Memory B cell (primary cell): ENCODE measurements at places on chromosomes 11 and 22.

- DNase-seq: no peak
These were observed 11.3 kb upstream of the AMPD3 start for GRCh38 chr11:10443721-10444235.

- DNase-seq: no peak
These were observed 83.3 kb downstream of the DGCR2 start for GRCh38 chr22:19038728-19039447.

- DNase-seq: no peak
These were observed 515.7 kb downstream of the BUD13 start for GRCh38 chr11:116257092-116257491.

GRCh38 chr11:110173811-110174644 is 80.8 kb downstream of the ZC3H12C start:
- peak; percentile 49 for DNase-seq

DNA sequence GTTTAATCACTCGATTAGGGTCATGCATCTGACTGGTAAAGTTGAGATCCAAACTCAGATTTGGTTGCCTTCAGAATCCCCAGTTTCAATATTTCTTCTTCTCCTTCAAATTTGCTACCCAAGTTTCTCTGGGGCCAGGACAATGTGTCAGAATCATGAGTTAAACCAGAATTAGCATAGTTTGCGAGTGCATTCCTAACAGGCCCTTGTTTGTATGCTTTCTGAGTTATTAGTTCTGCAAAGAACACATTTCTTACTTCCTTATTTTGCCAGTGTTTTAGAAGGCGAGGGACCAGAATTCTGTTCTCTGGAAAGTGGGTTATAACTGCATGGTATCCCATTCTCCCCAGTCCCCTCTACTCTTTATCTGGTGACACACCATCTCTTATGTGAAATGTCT is 112.0 kb downstream of the ARL14EP start:
- DNase-seq: no peak

DNA sequence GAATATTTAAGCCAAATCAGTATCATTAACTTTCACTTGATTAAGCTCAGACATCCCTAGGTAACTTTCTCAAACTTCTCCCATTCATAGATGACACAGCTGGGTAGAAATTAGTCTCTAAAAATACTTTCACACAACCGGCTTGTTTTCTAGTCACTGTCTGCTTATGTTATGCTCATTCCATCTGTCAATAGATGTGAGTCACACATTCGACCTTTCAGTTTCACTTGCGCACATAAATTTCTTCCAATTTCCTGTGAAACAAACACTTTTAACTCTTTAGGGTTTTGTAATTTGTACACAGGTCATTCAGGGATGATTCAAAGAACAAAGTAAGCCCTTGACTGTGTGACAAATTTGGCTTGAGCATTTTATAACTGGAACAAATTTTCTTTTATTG is 723.0 kb downstream of the KCNA4 start:
- no peak for DNase-seq

DNA sequence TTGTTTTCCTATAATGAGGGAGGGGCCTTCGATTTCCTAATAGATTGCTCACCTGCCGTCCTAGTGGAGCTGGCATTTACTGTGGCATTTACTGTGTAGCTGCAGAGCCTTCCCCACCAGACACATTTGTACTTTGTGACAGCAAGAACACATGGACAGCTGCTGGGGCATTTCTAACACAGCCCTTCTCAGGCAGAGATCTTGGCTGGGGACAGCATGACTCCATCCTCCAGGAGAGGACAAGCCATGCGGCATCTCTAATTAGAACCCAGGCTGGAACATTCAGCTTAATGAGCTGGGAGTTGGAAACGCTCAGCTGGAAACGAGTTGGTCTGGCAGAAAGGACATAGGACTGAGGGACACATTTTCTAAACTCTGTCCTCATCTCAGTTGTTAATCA is 887.5 kb downstream of the NTM start:
- no peak for DNase-seq

GRCh38 chr11:23413057-23413456 is 552.8 kb upstream of the CCDC179 start:
- DNase-seq: no peak

- DNase-seq: no peak
These were observed 382 bp downstream of the RASSF10 start for GRCh38 chr11:13009476-13009920.

DNA sequence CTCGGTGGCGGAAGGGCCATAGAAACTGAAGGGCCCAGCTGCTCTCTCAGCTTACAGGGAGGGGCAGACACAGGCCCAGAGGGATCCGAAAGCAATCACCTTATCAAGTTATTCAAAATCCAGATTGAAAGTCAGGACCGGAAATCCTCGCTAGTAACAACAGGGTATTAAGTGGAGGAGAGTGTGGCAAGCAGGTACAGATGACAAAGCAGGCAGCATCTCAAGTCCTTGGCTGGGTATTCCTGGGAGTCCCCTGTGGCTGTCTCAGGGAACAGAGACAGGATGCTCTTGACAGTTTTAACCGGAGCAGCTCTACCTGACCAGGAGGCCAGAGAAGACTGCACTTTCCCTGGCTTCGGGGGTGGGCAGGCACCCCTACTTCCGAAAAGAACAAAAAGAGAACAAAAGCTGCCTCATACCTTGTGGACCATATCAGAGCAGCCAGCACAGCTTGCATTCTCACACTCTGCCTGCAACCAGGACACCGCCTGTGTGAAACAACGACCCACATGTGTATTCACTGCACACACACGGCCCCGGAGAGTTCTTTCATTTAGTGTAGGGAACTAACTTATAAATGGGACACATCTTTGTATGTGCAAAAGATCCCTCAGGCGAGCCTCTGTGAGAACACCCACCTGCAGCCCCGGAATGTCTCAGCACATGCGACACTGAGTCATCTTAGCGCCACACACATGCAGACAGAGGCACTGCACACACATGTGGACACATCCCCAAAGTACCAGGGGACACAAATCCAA is 78.3 kb downstream of the MICAL3 start:
- no peak for DNase-seq

DNA sequence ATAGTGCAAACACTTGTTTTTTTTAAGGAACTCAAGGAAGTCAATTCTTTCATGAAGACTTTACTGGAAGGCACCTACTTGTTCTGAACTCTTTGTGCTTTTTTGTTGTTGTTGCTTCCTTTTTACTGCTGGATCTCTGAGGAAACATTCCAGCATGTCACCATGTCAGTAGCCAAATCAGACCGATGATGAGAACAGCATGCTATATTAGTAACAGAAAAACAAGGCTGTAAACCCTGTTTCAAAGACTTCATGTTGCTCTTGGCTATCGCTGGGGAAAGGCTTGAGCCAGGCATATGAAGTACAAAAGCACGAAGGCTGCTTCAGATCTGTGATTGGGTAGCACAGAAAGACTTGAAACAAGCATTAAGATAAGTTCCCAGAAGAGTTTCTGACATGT is 125.6 kb upstream of the SLC5A12 start:
- DNase-seq: no peak

GRCh38 chr22:27318516-27318915 is 483.0 kb downstream of the MN1 start:
- DNase-seq: no peak

GRCh38 chr22:22196018-22196533 is 48.5 kb upstream of the VPREB1 start:
- peak; percentile 51 for DNase-seq

DNA sequence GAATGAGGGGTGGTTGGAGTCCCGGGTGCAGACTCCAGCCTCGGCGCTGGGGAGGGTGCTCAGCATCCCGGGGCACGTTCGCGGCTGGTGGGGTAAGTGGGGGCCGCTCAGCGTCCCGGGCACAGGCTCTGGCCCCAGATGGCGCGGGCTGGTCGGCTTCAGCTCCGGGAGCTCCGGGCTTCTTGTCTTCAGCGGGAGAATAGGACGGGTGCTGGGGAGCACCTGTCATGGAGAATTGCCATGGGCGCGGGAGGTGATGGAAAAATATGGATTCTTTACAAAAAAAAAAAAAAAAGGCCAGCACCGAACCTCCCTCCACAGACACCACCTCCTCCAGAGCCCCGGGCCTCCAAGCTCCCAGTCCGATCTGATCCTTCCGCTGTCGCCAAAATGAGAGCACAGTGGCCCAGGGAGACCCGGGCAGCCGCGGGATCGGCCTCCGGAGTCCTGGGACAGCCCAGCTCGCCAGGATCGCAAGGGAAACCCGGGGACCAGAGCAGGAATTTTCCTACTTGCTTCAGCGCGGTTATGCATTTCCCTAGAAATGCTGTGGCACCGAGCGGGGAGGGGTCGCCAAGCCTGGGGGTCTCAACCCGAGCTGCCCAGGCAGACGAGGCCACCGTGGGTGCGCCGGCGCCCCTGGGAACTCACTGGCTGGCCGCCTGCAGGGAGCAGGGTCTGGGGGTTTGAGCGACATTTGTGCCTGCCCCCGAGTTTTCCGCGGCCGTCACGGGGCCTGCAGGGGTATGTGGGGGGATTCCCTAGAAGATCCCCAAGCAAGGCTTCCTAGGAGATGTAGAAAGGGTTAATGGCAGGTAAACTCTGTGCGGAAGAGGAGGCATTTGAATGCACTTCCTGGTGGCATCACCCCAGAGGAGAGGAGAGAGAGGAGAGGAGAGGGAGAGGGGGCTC is 1336.9 kb downstream of the BRD1 start:
- DNase-seq: no peak

DNA sequence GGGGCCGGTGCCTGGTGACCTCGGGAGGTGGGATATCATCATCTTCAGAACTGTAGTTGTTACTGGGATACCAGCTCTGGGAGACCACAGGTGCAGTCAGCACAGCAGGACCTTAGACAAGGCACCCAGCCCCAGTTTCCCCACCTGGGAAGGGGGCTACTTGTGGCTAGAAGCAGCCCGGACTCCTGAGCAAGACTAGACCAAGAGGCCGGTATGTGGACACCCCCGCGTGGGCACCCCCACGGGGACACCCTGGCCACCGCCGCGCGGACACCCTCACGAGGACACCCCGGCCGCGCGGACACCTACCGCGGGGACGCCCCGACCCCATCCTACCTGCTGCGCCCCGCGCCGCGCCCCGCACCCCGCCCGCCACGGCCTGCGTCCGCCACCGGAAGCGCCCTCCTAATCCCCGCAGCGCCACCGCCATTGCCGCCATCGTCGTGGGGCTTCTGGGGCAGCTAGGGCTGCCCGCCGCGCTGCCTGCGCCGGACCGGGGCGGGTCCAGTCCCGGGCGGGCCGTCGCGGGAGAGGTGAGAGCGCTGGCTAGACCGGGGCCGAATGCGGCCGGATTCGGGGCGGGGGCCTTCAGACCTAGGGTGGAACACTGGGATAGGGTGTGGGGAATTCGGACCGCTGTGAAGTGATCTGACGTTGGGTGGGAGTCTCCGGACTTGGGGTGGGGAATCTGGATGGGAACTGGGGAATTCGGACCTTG is at the start of the genes COMT and TXNRD2:
Gene COMT, plus strand, starts transcription at position 408 of the 718 bp plus-strand sequence. CDS start 20,755 bp downstream, outside the sequence.
Gene TXNRD2, minus strand, starts transcription at position 454 of the 718 bp plus-strand sequence. Its CDS starts 15 bp downstream, at position 439.
- peak; percentile 71 for DNase-seq

DNA sequence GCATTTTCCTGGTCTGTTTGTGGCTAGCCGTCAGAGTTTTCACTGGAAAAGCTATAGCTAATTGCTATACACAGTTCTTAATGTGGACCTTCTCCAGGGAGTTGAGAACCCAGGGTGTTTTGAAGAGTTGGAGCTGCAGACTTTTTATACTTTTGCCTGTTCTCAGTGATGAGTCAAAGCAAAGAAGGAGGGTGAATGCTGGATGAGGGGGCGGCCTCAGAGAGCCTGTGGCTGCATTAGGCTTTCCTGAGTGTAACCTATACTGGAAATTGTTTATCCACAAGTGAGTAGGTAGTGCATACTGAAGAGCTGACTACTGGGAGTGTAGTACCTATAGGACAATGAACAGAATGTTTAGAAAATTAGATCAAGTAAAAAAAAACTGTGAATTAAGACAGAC is 79.7 kb upstream of the HORMAD2 start:
- DNase-seq: no peak

GRCh38 chr11:46003572-46003971 is 81.1 kb downstream of the LARGE2 start:
- DNase-seq: no peak

DNA sequence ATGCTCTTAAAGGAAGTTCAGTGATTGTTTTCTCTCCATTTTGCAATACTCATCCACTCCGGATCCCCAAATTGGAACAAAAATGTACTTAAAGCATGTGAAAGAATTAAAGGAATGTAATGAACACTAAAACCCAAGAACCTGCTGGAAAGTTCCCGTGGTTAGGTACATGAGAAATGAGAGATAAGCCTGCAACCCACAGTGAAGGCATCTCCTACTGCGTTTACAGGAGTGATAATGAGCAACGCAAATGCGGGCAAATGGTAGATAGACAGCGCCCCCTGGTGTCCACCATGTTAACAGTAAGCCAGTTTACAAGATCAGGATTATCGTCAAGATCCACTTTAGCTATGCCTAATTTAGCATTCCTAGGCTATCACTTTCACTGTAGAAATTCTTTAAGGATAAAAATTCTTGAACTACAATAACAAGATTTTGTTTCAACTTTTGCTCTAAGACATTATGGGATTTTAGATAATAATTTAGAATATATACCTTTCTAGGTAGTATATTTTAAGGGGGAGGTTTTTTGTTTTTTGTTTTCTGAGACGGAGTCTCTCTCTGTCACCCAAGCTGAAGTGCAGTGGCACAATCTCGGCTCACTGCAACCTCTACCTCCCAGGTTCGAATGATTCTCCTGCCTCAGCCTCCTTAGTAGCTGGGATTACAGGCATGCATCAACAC is 29.9 kb downstream of the ALG9 start:
- DNase-seq: peak; percentile 83

- DNase-seq: no peak
These were observed 90.7 kb downstream of the ETS1 start for GRCh38 chr11:128496692-128497060.

GRCh38 chr11:61700212-61700611 is 20.0 kb downstream of the DAGLA start:
- no peak for DNase-seq

DNA sequence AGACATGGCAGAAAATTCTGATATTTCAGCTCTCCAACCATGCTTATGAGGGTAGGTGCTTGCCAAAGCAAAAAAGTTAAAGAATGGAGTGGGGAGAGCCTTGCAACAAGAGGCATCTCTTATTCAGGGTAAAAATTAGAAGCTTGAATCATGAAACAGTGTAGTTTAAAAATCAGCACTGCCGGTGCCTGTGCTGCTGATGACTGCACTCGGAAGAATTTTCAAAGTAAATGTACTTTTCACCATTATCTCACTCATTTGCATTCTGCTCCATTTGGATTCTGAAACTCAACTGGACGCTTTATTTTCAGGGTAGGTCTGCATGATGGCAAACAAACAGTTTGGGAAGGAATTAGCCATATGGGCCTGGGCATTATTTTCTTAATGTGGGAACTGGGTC is 126.3 kb downstream of the KIRREL3 start:
- no peak for DNase-seq

- no peak for DNase-seq
These were observed 30.0 kb upstream of the CABP7 start for GRCh38 chr22:29689880-29690213.

DNA sequence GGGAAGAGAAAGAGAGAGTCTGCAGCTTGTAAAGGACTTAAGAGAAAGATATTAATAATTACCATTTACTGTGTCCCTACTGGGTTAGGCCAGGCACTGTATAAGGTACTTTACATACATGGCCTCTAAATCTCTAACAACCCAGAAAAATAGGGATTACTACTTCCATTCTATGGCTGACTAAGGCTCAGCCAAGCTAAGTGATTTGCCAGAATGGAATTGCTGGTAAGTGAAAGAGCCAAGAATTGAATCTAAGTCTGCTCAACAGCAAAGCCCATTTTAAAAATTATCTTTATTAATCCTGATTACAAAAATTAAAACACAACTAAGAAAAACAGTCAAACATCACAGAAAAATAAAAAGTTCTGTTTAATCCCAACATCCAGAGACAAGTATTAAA is 21.4 kb downstream of the XRRA1 start:
- no peak for DNase-seq

GRCh38 chr11:64456509-64457320 is 97.8 kb downstream of the RPS6KA4 start:
- no peak for DNase-seq
